ENCODE measurements at places on chromosomes 1 and 21.
A peak's percentile ranks its signal among the peaks of the same experiment; 100 is the strongest.

DNA sequence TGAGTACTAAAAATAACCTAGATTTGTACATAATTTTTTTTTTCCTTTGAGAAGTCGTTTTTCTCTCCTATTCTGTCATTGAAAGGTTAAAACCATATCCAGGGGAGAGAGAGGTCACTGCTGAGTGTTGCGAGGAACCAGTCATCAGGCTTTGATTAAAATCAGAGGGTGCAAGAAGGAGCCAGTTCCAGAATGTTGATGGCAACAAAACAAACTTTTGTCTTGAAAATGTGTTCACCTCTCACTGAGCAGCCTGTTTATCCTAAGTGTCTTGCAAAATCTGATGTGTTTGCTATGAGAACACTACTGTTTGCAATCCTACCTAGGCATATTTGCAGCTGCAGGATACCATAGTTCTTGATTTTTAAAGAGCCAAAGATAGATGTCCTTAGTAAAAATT lies 25.9 kb downstream of the PTGFR start:
- DNase-seq, result no peak

DNA sequence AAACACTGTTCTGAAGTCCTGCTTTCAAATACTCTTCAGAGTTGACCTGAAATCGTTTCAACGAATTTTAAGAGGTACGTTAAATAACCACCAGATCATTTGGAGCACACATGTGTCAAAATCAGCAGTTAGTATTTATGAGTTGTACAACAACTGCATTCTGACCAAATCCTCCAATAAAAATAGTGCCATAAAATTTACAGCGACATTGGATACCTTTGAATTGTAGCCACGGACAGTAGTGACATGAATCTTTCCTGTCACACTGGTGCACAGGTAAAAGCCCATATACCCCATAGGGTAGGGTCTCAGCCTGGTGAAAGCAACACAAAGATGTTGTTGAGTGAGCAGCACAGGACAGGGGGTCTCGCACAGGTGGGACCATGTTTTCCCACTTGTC lies 121.5 kb downstream of the CLIC6 start:
- DNase-seq, result no peak

- no peak for DNase-seq
Measured at GRCh38 chr1:22721122-22721873, 10.7 kb downstream of the EPHB2 start.

GRCh38 chr1:89725631-89726030 lies 92.7 kb downstream of the LRRC8C start:
- no peak for DNase-seq

GRCh38 chr1:43445606-43446387 lies 7.9 kb downstream of the HYI start:
- peak; percentile 13 for DNase-seq

- DNase-seq, result no peak
Measured at GRCh38 chr1:78755986-78756385, 106.4 kb downstream of the IFI44 start.

DNA sequence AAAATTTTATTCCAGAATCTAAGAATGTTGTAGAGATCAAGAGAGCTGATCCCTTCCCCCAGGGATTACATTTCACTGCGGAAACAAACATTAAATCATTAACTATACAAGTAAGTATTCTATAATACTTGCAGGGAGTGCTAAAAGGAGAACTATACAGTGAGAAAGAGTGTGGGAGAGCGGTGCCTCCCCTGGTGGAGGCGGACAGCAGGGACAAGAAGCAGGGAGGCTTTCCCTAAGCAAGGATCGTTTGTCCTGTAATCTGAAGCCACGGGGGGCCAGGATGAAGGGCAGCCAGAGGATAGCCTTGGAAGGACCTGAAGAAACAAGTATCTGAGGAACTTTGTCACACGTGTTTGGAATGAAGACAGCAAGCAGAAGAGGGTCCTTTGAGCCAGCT lies 40.1 kb downstream of the SLC9C2 start:
- no peak for DNase-seq

- DNase-seq, result no peak
Measured at GRCh38 chr1:224779536-224779935, 149.9 kb upstream of the DNAH14 start.

- no peak for DNase-seq
Measured at GRCh38 chr1:212752934-212753497, 38.6 kb downstream of the NSL1 start.

- DNase-seq, result no peak
Measured at GRCh38 chr1:86596741-86597290, 49.9 kb downstream of the CLCA4 start.

DNA sequence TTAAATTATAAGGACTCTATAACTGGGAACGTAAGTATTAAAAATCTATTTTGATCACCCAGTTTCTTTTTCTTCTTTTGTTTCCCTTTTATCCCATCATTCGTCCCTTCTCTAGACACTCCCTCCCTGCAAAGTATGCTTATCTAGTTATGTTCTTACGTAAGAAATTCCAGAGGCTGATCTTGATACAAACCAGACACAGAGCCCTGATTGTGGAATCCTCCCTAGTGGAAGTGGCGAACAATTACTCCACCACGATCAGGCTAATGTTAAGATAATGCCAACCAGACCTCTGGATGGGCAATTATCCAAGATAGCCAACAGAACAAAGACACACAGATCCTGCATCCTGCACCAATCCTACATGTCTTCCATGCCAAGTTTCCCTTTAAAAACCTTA lies 1557.4 kb downstream of the PLA2G4A start:
- no peak for DNase-seq

DNA sequence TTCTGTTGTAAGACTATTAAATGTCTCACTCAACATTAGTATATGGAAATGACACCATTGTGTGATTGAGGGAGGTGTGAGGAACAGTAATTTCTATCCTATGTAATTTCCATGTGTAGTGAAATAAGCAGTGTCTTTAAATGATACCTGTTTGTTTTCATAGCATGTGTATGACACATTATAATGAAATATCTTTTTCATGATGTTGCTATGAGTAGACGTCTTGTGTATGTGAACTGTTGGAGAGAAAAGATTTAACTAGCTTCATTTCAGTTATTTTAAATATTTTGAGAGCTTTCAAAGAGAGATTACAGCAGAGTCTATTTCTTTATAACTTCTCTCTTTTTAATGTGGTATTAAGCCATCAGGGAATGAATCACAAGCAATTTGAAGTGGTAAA lies 71.5 kb upstream of the QSOX1 start:
- no peak for DNase-seq

DNA sequence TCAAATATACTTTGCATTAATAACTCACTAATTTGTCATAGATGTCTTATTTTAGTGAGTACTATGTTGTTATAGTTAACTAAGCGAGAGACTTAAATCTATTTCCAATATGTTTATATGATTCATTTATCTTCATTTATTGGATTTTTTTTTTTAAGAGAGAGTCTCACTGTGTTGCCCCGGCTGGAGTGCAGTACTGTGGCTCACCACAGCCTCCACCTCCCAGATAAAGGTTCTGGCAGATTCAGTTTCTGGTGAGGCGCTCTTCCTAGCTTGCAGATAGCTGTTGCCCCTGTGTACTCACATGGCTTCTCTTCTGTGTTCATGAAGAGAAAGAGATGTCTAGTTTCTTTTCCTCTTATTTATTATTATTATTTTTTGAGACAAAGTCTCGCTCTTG lies 43.9 kb downstream of the SNRPE start:
- DNase-seq, result no peak

GRCh38 chr21:33309778-33310177 lies 15.0 kb upstream of the IFNAR1 start:
- DNase-seq, result no peak

GRCh38 chr1:211684791-211685190 lies 9.4 kb upstream of the NEK2 start:
- no peak for DNase-seq

- no peak for DNase-seq
Measured at GRCh38 chr1:169999761-170000160, 74.7 kb downstream of the KIFAP3 start.

Measured in femur (tissue), 1 donor.